G401 (cell line): ENCODE measurements at places on chromosomes 7 and 10. TPM values are rescaled to one million over a fixed set of nuclear protein-coding genes. Genes with fewer than 3 reads are reported as not detected.

GRCh38 chr7:94396037-94396431 is 1.3 kb downstream of the COL1A2 start:
- DNase-seq, result no peak

DNA sequence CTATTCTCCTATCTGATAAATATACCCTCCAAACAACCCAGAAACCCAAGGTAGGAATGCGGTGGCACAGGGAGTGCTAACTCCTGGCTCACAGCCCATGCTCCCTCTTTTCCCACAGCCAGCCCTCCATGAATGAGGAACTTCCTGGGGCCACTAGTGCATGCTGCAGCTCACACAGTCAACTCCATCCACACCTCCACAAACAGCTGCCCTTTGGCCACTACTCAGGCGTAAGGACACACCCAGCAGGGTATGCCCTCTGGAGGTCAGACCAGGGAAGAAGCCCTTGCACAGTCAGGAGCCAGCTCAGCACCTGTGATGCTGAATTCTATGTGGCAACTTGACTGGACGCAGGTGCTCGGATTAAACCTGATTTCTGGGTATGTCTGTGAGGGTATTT is 85.2 kb upstream of the PIK3CG start:
- DNase-seq, result peak; percentile 24

- DNase-seq, result no peak
These were observed 101.4 kb downstream of the MICU1 start for GRCh38 chr10:72524489-72524888.

DNA sequence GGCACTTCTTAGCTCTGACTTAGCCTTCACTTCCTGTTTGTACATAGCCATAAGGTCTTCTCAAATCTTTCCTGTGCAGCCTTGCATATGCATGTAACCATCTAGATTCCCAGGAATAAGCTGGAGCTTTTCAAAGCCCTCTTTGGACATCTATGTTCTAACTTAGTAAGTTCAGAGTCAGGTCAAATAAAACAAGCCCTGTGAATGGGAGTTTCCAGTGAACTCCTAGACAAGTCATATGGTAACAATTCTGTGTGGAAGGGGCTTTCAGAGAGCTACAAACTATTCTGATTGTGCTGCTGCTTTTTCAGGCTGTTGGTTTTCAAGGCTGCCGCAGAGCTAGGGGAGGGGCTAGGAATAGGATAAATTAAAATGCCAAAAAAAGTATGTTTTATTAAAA is 208.4 kb upstream of the AKR1E2 start:
- DNase-seq, result no peak

The OTUD1 gene
- total RNA-seq, result 1.5 and 3.0 TPM in 2 replicates

The PON2 gene
- 25.2 and 37.9 TPM in 2 replicates for total RNA-seq

The SYT15B gene
- total RNA-seq, result 0.06 TPM in 1 of 2 replicates, not detected in the other
